Hepatocyte (in vitro differentiated cells): ENCODE measurements at places on chromosomes 5 and 9. TPM values are rescaled to one million over a fixed set of nuclear protein-coding genes. Genes with fewer than 3 reads are reported as not detected.

Gene TMEM174
- polyA plus RNA-seq = not detected in 2 replicates

Gene INSL6
- polyA plus RNA-seq = 0.41 and 0.52 TPM in 2 replicates

Gene CENPK
- 11.4 and 15.3 TPM in 2 replicates for polyA plus RNA-seq

Gene NRARP
- polyA plus RNA-seq = 13.1 and 18.7 TPM in 2 replicates
